ENCODE measurements at places on chromosomes 11 and 22.

- no peak for DNase-seq
Measured at GRCh38 chr11:94302776-94303175, 1.6 kb upstream of the IZUMO1R start.

DNA sequence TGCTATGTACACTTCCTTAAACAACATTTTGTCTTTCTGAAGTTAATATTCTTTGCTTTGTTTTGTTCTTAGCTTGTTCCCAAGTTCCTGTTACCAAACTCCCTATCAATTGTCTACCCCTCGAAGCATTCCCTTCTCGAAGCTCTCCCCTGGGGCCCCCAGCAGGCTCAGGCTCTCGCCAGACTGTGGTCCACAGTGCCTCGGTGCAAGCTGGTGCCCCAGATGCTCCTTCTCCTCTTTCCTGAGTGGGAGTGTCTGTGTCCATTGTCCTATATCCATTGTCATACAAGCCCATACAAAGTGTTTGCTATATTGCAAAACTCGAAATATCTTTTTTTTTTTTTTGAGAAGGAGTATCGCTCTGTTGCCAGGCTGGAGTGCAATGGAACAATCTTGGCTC is 51.7 kb upstream of the RTL6 start:
- DNase-seq, result no peak

DNA sequence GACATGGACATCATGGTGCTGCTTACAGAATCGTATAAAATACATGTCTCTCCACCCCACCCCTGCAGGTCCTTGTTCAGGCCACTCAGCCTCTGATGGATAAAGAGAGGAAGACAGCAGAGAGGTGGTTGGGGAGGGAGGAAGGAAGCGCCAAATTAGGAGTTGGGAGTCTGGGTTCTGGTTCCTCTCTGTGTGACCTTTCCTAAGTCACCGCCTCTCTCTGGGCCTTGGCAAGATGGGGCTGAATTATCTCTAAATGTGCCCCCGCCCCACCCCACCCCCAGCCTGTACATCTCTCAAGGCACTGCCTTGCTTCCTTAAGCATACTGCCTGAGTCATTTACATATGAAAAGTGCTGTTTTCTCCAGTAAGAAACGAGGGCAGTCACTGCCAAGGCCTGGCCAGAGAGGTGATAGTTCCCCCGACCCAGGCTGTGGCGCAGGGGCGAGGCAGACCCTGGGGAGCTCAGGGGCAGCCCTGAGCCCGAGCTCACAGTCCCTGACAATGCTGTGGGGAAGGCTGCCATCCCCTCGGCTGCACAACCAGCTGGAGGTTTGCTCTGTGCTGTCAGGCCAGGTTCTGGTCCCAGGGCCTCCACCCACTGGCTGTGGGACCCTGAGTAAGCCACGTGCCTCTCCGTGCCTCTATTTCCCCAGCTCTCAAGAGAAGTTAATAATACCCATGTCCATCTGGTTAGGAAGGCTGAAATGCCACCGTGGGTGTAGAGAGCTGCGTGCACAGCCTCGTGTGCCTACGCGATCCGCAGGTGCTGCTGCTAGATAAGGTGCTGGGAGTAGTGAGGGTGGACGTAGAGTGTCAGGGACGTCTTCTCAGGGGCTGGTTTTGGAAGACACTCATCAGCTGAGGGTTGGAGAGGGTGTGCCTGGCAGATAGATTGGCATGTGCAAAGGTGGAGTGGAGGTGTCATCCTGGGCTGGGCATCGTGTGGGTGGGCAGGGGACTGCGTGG is 55.3 kb downstream of the CACNA1I start:
- DNase-seq, result no peak

- DNase-seq, result no peak
Measured at GRCh38 chr11:75644370-75644769, 24.5 kb downstream of the MAP6 start.

DNA sequence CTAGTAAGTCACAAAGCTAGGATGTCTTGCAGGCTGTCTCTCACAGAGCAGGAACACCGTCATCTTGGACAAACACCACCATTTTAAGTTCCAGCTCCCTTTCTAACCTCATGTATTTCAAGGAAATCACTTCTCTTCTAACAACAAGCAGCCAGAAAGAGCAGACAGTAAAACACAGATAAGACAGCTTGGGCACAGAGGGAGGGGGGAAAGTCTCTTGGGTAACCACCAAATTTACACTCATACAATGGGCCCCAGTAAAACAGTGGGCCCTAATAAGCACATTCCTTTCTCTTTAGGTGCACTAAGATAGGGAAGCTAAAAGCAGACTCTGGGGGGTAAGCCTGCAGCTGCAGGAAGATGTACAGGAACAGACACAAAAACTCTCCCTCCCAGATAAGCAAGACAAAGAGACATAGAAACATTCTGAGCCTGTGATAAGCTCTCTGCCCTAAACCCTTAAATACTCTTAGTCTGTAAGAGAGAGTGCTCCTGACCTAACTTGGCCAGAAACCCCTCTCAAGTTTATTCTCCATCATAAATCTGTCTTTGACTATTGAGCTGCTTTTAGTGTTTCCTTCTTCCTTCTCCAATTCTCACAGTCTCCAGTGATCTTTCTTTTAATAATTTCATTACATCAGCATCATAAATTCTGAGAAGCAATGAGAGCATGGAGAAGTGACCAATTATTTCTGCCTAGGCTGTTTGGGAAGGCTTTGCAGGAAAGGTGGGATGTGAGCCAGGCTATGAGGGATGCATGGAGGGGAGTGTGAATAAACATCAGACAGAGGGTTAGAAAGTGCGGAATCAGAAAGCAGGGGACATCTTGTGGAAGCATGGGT is 7.4 kb downstream of the OR10D3 start:
- no peak for DNase-seq

GRCh38 chr22:29604076-29604360 is 585 bp downstream of the NF2 start:
- DNase-seq, result no peak

DNA sequence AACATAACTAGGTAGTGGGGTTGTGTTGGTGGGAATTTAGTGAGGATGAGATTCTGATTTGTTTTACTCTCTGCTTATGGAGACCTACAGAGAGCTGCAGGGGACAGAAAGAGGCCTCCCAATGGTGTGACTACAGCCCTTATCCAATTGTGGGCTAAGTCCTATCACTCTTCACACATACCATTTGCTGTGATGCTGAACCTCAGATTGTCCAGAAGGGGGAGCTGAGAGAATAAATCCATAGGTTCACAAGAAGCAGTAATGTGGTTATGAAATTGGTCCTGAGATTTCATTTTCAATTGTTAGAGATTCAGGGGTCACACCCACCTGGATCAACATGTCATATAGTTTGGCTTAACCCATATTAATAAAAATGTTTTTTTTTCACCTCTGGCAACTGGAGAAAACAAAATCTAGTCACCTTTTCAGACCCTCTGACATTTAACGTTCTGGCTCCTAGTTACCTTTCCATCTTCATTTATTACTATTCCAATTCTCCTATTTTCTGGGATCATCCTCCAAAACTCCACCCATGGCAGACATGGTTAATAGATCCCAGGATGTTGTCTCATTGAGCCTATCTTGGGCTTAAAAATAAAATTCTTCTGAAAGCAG is 53.3 kb upstream of the PTPN5 start:
- no peak for DNase-seq

DNA sequence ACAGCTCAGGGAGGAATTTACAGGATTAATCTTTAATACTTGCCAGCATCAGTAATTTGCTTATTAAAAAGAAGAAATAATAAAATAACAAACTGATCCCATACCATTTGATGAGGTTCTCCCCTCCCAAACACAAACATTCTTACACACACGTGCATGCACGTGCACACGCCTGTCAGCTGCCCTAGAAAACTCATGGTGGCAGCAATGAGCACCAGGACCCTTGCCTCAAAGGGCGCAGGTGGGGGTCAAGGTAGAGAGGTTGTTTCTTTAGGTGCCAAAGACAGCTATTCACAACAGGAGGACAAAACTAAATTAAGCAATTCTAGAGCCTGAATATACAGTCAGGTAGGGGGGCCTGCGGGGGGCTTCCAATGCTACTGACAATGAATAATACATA is 219.3 kb downstream of the BUD13 start:
- DNase-seq, result no peak

DNA sequence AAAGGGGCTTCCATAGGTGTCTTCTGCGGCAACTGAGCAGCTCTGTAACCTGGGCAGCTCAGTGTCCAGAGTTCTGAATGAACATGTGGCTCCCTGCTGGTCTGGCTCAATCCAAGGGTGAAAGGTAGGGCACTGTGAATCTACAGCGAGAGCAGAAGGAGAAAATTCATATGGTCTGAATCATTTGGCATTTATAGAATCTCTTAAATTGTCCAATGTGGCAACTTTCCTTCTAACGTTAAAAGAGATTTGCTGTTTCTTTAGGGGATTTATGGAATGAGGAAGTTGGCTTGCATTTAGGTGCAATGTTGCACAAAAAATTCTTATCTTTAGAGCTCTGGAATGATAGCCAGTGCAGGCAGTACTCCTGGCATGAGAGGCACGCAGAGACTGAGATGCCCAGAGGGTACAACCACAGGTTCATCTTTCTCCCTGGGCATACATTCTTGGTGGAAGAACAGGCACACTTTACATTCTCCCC is 17.0 kb downstream of the ATXN10 start:
- no peak for DNase-seq

GRCh38 chr11:73467505-73467904 is 91.3 kb downstream of the RELT start:
- DNase-seq, result no peak

DNA sequence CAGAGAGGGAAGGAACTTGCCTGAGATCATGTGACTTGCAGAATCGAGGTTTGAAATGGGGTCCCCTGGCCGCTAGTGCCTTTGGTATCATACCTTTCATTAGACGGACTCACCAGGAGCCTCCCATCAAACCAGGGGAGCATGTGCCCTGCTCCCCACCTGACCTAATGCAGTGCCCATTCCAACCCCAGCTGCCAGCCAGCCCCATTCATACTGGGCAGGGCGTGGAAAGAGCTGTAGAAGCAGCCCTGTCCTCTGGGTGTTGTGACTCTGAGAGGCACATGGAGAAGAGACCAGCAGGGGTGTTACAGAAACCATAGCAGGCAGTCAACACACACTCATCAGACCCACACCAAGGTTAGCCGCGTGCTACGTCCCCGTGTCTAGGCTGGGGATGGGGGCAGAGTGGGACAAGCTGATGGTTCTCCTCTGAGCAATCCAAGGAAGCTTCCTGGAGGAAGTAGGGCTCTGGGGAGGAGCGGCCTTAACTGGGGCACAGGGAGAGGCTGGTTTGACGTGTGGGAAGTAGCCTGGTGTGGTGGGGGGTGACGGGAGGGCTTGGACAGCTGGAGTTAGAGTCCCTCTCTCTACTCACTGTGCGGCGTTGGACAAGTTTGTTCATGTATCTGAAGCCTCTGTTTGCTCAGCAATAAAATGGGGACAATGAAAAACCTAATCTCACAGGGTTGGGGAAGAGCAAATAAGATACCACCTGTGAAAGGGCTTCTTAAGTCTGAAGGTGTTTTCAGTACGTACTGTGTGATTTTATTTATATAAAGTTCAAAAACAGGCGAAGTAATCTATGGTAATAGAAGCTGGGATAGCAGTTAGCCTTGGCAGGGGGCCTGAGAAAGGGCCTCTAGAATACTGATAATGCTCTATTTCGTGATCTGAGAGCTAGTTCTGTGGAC is 14.0 kb downstream of the GRIK4 start:
- DNase-seq, result no peak

DNA sequence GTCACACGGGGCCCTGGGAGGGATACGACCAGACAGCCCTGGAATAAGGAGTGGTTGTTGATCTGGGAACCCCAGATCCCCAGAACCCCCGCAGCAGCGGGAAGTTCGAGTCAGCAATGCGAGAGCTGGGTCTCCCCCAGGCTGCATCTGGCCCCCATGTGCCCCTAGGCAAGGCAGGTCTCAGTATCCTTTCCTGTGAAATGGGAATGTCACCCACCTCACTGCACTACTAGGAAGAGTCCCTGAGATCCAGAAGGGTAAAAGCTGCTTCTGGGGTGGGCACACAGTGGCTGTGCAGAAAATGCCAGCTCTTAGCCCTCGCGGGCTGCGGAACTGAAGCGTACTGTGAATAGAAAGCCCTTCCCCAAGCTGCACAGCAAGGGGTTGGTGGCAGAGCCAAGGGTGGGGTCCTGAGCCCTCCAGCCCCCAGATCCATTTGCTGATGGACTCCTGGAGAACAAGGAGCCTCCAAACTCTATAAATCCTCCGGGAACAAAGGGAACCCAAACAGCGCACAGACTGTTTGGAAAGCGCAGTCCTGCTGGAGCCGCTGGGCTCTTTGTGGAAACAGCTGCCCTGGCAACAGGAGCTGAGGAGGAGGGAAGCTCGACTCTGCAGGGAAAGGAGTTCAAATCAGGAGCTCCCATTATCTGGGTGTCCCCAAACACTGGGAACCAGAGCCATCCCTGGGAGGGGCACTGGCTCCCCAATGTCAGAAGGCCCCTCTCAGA is 68.2 kb upstream of the SHISAL1 start:
- DNase-seq, result no peak

GRCh38 chr11:12798609-12799011 is 124.4 kb downstream of the TEAD1 start:
- DNase-seq, result no peak

GRCh38 chr11:63589000-63589399 is 25.2 kb downstream of the PLAAT3 start:
- no peak for DNase-seq

- no peak for DNase-seq
Measured at GRCh38 chr22:48955351-48956311, 872.0 kb downstream of the BRD1 start.

DNA sequence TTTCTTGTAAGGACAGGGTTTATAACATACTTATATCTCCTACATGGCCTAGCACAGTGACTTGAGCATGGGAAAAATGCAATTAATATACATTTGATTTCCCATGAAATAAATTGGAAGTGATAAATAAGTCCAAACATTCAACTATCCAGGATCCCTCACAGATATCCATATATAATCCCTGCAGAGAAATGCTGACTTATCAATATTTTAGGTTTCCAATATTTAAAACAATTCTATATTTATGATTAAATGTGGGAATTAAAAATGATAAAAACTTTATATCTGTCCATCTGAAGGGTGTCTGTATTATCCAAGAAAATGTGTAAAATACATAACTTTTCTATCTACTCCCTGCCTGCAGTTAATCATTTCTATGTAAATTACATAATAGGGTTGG is 6.3 kb downstream of the OR10A4 start:
- DNase-seq, result no peak

DNA sequence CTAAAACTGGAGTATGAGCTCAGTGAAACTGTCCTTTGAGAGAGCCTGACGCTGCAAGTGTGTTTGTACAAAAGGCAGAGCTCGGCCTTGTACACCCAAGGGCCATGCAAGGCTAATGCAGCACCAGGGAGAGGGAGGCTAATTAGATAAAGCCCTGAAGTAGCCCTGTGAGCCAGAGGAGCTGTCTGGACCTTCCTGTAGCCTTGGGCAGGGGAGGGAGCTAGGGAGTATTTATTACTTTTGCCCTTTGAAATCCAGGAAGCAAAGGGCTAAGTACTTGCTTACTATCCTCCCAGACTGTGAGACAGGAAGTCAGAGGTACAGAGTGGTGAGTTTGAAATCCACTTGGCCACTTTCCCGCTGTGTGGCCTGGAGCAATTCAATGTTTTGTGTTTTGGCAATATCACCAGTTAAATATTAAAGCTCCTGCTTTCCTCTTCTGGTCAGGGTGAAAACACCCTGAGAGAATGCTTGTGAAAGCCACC is 10.2 kb upstream of the LDHA start:
- DNase-seq, result no peak
